Activated effector memory CD4-positive, alpha-beta T cell treated with Interleukin-2 at 50 U/mL for 16 hours (primary cell): ENCODE measurements at places on chromosomes 16 and 17.
A peak's percentile ranks its signal among the peaks of the same experiment; 100 is the strongest.

- peak; percentile 37 for DNase-seq
These were observed 157.1 kb downstream of the RGS9 start for GRCh38 chr17:65294181-65294719.

GRCh38 chr17:81491181-81491581 lies 21.4 kb downstream of the ACTG1 start:
- DNase-seq, result no peak

- no peak for DNase-seq
These were observed 12.7 kb upstream of the RASD1 start for GRCh38 chr17:17508646-17509591.

GRCh38 chr17:71339206-71339605 lies 781.6 kb upstream of the SOX9 start:
- no peak for DNase-seq

DNA sequence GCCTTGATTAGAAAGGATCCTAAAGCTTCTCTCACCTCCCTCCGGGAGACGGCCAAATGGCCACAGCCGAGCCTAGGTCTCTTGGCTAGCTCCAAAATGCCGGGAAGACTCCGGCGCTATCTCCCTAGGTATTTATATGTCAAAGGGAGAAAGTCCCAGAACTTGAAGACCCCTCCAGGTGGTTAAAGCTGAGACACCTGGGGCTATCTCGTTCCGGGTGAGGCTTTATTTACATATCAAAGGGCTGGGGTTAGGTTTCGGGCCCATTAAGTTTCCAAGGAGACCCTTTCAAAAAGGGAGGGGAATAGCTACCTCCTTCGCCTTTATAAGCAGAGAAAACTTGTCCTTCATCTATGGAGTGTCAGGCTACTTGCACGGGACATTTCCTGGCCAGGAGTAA lies 70.9 kb upstream of the KIFC3 start:
- DNase-seq, result no peak

- DNase-seq, result no peak
These were observed 8.2 kb upstream of the CD300E start for GRCh38 chr17:74631468-74632450.

DNA sequence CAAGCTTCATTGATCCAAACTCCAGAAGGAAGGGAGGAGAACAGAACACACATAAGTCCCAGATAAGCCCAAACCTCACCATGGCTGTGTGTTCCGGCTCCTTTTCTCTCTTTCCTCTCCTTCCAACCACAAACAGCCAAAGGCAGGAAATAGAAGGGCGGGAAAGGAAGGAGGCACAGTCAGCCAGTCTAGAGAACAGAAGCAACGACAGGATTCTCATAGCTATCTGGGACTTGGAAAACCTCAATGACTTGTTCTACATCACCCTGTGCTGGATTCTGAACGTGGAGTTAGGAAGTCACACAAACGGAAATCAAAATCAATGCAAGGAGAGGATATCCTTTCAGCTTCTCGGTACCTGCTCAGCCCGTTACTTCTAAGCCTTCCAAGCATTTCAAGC lies 9.0 kb downstream of the CRK start:
- DNase-seq, result no peak

DNA sequence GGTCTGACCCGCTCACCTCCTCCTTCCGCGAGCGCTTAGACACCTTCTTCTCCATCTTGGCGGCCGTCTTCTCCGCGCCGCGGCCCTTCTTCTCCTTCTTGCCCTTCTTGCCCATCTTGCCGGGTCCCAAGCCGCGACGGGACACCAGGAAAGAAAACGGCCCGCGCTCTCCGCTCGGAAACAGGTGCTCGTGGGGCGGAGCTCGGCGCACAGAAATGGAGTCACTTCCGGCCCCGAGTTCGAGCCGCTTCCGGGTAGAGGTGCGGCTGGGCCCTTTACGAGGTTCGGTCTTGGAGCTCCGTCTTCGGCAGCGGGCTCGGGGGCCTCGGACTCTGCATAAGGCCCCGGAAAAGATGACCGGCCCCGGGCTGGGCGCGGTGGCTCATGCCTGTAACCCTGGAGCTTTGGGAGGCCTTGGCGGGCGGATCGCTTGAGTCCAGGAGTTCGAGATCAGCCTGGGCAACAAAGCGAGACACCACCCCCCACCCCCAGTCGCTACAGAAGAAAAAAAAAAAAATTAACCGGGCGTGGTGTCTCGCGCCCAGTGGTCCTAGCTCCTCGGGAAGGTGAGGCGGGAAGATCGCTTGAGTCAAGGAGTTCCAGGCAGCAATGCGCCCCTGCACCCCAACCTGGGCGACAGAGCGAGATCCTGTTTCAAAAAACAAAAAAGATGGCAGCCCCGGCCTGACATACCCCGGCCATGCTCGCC lies at the start of gene KLHDC4:
KLHDC4 (minus strand) TSS at position 211 of the 709 bp plus-strand sequence; CDS start at position 115, 96 bp downstream.
- DNase-seq, result peak; percentile 86

DNA sequence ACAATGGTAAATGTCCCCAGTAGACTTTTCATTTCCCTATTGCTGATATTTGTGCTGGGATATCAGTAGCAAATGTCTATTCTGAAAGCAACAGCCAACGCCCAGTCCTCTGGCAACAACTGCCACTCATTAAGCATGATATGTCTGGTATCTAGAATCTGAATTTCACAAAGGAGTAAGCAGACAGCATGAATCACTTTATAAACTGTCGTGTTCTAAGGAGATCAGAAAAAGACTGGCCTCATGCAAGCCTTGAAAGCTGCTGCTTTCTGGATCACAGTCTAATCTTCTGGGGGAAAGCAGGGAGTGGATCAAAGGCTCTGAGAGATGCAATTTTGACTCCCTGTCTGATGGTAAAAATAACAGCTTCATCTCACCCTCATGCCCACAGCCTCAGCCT lies 153.1 kb upstream of the NOG start:
- no peak for DNase-seq

DNA sequence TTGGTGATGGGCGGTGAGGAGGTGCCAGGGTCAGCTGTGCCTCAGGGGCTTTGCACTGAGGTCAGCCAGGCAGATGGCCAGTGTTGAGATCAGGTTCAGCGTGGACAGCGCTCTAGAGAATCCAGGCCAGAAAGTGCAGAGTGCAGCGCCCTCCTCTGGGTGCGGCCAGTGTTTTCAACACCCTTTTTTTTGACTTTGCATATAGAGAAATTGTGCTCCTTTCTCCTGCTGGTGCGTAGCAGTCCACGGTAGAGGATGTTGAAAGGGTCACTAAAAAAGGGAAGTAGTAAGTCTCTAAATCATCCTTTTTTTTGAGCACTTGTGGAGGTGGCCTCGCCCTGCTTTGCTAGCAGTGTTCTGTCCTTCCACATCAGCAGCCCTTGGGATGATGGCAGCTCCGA lies 53.9 kb downstream of the BANP start:
- DNase-seq, result no peak

GRCh38 chr17:5501685-5502084 lies 15.3 kb downstream of the MIS12 start:
- DNase-seq, result no peak

- no peak for DNase-seq
These were observed 20.9 kb upstream of the PYY start for GRCh38 chr17:43974382-43975266.

DNA sequence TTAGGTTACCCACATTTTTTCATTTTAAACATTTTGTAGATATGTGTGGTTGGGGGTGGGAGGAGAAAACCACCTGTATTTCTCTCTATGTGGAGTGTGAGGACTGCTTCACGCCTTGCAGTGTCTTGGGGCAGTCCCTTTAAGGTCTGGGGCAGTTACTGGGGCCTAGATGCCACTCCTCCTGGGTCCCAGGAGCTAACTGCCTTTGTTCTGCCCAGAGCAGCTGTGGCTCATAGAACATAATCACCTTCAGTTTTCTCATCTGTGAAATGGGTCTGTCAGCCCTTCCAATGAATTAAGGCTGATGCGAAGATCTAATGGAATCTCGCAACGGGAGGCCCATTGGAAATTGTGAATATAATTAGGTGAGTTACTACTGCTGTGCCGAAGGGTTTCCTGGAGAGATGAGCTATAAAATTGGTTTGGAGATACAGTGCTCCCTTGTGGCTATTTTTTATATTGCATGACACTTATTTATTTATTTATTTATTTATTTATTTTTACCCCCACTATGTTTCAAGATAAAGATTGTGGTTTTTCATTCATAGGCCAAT lies 22.9 kb downstream of the DHRS7C start:
- no peak for DNase-seq

GRCh38 chr17:57522042-57523005 lies 222.8 kb downstream of the CCDC182 start:
- no peak for DNase-seq

- DNase-seq, result no peak
These were observed 15.0 kb downstream of the SMPD3 start for GRCh38 chr16:68433316-68433715.

DNA sequence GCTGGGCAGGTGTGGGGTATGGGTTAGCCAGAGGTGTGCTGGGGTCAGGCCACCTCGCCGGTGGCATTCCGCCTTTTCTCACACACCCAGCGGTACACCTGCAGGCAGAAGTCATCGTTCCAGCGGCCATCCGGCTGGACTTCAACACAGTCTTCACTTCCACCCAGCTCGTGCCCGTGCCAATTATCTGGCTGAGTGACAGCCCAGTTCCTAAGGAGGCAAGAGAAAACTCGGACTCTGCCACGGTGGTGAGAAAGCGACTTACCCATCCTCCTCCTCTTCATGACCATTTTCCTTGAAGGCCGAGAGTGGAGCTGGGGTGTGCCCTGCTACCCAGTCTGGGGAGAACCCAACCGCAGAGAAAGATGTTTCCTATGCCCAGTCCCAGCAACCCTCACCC lies 13.1 kb downstream of the ASGR2 start:
- no peak for DNase-seq

DNA sequence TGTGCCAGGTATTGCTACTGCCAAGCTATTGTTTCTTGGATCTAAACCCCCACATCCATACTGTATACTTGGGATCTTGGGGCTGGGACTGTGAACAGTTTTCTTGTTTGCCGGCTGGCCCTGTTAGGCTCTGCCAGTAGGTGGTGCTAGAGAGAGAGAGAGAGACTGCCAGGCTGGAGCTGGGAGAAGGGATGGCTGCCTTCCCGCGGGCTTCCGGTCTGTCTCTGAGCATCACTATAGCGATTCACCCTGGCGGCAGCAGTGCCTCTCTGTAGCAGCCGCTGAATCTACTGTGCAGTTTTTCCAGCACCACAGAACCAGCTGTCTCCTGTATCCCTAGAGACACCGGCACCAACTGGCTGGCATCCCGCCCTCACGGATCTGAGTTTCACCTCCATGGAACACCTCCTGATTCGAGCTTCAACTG lies 201.2 kb downstream of the UTP18 start:
- peak; percentile 15 for DNase-seq

GRCh38 chr17:19387921-19388521 lies 1.0 kb upstream of the MFAP4 start:
- no peak for DNase-seq

DNA sequence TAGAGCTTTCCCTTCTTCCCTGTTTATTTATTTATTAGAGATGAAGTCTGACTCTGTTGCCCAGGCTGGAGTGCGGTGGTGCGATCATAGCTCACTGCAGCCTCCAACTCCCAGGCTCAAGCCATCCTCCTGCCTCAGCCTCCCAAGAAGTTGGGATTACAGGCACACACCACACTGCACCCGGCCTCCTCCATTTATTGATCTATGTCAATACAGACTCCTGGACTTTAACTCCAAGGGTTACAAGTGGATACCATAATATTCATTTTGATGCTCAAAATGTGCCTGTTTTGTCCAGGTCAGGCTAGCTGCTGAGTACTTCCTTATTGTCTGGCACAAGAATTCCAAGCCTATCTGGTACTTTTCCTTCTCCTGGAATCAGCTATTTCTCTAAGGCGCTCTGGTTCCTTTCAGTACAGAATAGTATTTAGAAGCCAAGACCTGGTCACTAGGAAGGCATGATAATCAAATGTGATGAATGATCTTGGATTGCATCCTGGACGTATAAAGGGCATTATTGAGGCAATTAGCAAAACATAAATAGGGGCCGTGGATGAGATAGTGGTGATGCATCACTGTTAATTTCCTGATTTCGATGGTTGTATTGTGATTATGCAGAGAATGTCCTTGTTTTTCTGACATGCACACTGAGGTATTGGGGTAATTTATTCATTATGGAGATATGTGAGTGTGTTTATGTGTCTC lies 21.7 kb downstream of the IL4R start:
- no peak for DNase-seq

DNA sequence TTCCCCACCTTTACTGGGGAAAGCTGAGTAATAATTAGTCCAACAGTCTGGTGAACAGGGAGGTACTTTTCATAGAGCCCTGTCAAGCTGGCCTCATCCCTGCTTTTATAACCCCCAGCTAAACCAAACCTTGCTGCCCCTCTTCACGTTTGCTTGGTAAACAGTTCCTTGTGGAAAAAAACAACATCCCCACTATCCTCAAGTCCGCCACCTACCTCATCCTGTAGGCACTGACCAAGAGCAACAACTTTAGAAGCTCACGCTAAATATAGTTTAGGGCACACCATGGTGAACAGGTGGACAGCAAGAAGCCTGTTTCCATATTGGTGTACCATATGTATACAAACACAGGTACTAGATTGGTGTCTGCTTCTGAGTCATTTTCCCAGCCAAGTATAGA lies 16.5 kb downstream of the NFE2L1 start:
- no peak for DNase-seq

GRCh38 chr16:31382485-31383161 lies 10.5 kb upstream of the ITGAD start:
- DNase-seq, result peak; percentile 27

DNA sequence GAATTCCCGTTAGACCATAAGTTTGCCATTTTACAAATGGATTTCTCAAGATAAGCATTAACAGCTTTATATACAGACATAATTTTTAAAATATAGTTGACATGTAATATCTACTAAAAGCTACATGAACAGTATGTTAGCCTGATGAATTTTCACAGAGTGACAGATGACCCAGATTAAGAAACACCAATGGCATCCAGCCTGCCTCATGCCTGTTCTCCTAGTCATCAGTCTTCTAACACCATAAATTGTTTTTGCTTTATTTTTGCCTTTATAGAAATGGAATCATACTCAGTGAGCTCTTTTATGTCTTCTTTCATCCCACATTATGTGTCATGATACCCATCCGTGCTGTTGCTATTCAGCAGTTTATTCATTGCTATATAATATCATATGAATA lies 80.0 kb downstream of the ATF7IP2 start:
- DNase-seq, result no peak

GRCh38 chr16:27582883-27583282 lies 32.9 kb downstream of the KATNIP start:
- no peak for DNase-seq

- no peak for DNase-seq
These were observed 48.1 kb upstream of the GOSR1 start for GRCh38 chr17:30429155-30429554.

GRCh38 chr16:67672739-67673662 lies 6.4 kb downstream of the C16orf86 start:
- peak; percentile 39 for DNase-seq

DNA sequence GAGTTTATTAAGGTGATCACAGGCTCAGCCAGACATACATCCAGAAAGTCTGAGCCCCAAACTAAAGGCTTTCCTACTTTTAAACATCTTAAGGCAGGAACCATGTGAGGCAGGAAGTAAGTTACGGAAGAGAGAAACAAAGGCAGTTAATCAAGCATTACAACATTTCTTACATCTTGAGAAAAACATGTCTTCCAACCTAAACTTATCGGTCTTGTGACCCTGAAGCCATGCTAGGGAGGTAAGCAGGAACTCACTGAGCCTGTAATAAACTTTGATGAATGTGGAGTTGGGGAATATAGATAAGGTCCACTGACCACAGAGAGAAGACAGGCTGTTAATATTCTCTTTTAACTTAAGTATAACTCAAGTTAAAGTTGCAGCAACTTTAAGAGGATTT lies 3.5 kb upstream of the ACSM3 start:
- no peak for DNase-seq

- no peak for DNase-seq
These were observed 214.2 kb upstream of the GSE1 start for GRCh38 chr16:85398688-85399582.
